Stimulated activated naive CD4-positive, alpha-beta T cell (primary cell): ENCODE measurements at places on chromosomes 5 and 9.

GRCh38 chr5:123543438-123543837, 31.5 kb downstream of the CSNK1G3 start:
- no peak for DNase-seq

DNA sequence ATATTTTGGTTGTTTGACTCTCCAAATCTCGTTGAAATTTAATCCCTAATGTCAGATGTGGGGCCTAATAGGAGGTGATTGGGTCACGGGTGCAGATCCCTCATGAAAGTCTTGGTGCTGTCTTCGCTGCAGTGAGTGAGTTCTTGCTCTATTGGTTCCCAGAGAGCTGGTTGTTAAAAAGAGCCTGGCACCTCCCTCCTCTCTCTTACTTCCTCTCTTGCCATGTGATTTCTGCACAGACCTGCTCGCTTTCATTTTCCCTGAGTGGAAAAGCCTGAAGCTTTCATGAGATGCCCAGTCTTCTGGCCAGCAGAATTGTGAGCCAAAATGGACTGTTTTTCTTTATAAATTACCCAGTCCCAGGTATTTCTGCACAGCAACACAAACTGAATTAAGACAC, 221.6 kb downstream of the MAT2B start:
- DNase-seq: no peak

DNA sequence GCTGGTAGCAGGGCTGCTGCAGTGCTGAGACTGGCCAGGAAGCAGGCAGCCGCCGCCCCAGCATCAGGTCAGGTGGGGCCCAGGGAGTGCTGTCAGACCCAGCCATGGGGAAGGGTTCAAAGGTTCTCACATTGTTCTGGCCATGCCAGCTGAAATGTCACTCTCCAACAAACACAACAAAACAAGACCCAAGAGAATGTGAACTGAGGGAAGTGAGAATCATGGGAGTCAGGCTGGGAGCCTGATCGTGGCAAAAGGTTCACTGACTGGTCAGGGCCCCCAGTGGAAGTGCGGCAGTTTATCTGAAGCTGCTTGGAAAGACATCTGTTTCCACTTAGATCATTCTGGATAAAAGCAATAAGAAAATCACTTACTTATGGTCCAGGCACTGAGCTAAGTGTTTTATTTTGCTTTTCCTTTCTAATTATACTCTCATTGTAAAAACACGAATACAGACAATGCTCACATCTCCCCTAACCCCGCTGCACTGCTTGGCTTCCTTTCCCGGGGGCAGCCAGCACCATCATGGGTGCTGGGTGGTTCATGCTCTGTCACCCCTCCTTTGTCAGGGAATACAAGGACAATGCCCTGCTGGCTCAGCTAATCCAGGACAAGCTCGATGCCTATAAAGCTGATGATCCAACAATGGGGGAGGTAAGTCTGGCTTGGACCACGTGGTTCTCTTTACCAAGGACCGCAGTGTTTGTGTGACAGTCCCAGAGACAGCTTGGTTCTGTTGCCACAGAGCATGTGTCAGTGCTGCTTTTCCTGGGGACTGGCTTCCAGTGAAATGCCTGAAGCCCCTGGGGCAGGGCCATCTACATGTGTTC, 41.9 kb upstream of the CFAP157 start:
- no peak for DNase-seq

DNA sequence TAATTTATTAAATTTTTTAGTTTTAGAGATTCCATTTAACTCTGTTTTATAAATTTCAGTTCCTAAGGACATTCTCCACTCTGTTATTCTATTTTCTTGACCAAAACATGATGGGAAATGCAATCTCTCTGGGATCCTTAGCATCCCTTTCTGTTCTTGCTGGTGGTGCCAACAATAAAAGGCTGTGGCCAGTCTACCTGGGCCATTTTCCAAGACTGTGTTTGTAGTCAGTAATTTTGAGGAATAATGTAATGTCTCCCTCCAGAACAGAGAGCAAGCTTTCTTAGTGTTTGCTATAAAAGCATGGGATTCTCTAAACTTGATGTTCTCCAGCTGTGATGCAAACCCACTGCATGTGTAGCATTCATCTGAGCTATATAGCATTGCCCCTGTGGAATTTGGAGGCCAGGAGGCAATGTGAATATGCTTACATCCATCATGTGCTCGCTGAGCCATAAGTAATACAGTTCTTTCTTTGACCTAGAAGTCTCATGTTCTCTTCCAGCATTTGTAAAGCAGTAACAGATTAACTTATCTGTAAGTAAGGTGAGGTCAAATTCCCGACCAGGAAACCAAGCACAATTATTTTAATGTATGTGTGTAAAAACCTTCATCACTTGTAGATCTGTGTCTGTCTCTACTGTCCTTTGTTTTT, 211.5 kb upstream of the TAS2R1 start:
- no peak for DNase-seq

GRCh38 chr5:125023673-125024072, 277.2 kb upstream of the ZNF608 start:
- DNase-seq: no peak
